ENCODE measurements at places on chromosomes 12 and 14.

- DNase-seq: no peak
Observed at GRCh38 chr14:43022094-43022800, 1415.6 kb downstream of the LRFN5 start.

GRCh38 chr12:65740873-65741600 lies 83.2 kb upstream of the HMGA2 start:
- DNase-seq: peak; percentile 74

DNA sequence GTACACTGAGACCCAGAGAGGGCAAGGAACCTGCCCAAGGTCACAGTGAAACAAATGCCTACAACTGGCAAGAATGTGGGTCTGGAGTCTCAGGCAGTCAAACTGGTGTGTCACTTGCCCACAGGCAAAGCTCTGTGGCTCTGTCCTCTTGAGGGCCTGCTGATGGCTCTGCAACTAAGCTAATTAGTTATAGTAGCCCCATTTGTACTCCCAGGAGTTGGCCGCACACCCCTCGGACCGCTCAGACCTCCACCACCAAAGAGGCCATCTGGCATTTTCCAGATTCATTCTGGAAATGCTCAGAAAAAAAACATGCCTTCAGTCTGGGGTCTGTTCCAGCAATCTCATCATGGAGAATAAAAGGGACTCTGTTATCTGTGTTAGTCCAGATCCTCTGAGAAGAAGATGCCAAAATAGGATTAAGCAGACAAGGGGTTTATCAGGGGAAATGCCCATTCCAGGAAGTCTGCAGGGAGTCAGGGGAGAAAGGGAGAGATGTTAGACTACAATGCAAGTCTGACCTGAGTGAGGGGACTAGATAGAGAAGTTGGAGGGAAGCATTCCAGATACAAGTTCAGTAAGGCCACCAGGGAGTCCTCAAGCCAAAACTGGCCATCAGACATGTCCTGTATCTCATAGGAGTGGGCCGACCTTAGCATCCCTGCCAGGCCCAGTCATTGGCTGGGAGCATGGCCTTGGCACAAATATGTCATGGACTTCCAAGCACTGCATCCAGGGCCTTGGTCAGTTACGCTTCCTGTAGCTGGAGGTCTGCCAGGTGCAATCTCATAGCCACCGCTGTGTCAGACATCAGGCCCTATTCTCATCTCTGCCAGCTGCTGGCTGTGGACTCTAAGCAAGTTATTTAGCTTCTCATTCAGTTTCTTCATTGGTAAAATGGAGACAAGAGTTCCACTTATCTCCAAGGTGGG lies 15.4 kb upstream of the OAS1 start:
- DNase-seq: peak; percentile 18

DNA sequence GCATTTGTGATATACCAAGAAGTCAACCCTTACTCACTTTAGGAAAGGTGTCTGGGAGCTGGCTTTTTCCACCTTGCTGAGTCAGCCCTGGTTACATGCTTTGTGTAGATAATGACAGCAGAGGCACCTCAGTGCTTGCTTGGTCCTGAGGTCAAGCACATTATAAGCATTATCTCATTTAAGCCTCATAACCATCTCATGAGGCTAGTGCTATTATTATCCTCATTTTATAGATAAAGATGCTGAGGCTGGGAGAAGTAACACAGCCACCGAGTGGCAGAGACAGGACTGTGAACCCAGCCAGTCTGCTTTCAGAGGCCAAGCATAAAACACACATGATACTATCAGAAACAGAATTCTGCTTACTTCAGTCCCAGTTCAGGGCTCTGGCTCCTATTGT lies 29.4 kb downstream of the MAX start:
- no peak for DNase-seq

- DNase-seq: no peak
Observed at GRCh38 chr12:124177951-124178316, 117.0 kb upstream of the RFLNA start.

GRCh38 chr14:102927346-102927877 lies 4.9 kb downstream of the AMN start:
- no peak for DNase-seq

- no peak for DNase-seq
Observed at GRCh38 chr12:93972411-93973208, 175.8 kb upstream of the PLXNC1 start.

GRCh38 chr14:63713764-63714163 lies 14.1 kb downstream of the SGPP1 start:
- DNase-seq: no peak

DNA sequence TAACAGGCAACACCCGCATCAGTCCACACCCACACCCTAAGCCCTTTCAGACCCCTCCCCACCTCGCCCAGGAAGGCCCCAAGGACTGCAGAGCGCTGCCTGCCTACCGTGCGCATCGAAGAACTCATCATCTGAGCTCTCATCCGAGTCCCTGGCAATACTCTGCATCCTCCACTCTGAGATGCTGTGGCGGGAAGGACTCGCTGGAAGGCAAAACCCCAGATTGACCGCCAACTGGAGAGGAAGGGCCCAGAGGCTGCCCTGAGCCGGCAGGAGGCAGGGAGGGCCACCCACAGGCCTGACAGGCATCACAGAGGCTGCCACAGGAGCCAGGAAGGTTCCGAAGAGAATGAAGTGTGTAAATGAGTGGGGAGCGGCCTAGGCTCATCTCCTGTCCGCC lies 23.8 kb downstream of the ARL6IP4 start:
- no peak for DNase-seq

GRCh38 chr12:53530061-53530460 lies 22.8 kb upstream of the NPFF start:
- DNase-seq: no peak

DNA sequence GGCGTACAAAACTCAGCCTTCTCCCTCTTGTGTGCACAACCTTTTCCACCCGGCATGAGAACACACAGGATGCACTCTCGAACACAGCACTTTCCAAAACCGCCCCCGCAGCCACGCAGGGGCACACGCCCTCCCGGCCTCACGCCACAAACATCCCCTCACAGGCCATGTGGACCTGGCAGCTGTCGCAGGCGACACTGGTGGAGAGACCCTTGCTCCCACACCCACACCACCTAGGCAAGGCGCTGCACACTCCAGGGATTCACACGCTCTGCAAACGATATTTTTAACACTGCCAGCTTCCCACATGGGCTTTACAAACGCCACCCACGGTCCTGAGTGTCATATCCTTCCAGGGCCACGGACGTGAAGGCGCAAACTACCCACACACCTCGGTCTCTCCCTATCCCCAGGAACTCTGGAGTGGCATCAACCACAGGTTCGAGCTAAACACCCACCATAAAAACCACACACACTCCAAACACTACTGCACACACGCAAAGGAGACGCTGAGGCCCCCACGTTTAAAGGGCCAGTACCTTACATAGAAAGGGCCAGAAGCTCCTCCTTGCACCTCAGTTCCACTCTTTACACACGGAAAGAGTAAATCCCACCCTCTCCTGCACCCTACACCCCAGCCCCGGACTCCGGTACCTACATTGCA lies 12.4 kb upstream of the ITGB7 start:
- no peak for DNase-seq

GRCh38 chr12:11540156-11540555 lies 109.3 kb upstream of the ETV6 start:
- no peak for DNase-seq

DNA sequence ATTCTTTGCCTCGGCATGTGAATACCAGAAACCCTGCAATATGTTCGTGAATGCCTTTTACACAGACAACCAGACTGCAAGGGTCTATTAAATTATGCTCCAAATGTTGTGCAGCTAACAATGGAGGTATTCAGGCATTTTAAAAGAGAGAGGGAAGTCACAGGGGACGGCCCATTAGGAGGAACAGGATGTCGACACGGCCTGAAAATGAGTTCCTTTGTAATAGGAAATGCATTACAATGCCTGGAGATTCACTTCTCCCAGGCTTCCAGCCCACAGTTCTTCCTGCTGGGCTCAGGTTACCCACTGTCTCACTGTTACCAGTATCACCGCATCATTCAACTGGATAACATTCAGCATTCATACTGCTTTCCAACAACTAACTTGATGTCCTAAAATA lies 2.5 kb downstream of the DUSP6 start:
- no peak for DNase-seq

DNA sequence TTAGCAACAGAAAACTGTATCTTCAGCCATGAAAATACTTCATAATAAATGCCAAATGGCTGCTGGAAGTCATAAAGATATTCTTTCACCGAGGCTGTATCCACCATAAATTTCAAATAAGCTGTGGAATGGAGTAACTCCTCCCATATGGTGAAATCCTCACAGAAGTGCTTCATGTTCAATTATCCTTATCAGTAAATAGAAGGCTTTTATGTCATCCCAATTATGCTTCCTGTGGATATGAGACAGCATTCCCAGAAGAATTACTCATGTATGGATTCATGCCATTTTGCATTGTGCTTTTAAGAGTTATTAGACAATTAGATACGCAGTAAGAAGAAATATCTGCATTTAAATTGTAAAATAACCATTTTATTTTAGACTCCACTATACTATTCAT lies 99.0 kb downstream of the RTN1 start:
- DNase-seq: no peak

GRCh38 chr14:63032641-63033040 lies 12.6 kb downstream of the KCNH5 start:
- DNase-seq: no peak

DNA sequence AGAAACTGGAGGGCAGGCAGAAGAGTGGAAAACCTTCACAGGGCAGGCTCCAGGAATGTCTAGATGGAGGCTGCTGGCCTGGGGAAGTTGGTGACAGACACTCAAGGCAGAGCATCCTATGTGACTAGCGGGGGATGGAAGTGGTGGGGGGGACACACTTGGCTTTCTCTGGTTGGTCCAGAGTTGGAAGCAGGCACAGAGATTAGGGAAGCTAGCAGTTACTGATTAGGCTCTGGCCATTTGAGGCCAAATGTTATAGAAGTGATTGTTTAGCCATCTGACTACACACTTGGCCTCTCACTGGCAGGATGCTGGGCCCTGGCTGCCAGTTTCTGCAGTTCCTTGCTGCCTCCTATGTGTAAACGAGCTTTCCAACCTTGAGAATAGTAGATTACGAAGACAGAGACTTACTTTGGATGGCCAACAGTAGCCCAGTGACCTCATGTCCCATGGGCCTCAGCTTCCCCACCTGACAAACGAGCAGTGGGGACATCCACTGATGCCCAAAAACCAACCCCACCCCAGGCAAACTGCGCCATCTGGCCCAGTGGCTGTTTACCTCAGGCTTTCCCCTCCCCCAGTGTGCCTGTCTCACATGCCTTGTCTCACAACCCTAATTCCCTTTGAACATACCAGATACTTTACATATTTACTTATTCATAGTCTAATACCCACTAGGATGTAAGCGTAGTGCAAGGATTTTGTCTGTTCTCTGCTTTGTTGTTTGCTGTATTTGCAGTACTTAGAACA lies 102.7 kb downstream of the PAPLN start:
- no peak for DNase-seq

DNA sequence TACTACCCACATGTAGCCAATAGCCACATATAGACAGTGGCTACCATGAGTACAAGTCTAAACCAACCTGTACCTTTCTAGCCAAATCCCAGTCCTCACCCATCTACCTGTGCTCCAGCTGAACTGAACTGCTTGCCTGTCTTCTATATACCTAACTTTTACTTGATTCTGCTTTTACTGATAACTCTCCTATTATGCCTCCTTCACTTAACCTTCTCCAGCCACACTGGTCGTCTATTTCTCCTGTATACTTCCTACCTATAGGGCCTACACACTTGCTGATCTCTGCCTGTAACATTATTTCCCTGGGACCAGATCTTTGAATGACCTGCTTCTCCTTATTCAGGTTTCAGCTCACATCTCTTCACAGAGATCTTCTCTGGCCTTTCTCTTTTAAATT lies 26.0 kb upstream of the MSRB3 start:
- DNase-seq: no peak

- no peak for DNase-seq
Observed at GRCh38 chr12:5882511-5883190, 62.4 kb downstream of the ANO2 start.

DNA sequence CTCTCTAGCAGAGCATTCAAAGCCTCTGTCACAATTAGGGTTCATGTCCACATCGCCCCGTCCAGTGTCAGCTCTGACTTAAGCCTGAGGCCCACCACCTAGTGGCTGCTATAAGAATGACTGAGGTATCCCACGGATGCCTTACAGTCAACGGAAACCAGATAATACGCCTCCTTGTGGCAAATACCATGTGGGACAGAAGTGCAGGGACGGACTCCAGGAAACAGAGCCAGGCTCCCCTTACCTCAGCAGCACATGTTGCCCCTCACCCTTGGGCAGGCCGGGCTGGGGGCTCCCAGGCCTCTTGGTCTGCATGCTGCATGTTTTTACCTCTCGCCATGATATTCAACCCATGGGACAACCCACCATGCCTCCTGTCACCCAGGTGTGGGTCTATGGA lies 86.3 kb downstream of the VWF start:
- DNase-seq: peak; percentile 10

- DNase-seq: no peak
Observed at GRCh38 chr14:36617824-36618223, 35.4 kb upstream of the NKX2-8 start.

DNA sequence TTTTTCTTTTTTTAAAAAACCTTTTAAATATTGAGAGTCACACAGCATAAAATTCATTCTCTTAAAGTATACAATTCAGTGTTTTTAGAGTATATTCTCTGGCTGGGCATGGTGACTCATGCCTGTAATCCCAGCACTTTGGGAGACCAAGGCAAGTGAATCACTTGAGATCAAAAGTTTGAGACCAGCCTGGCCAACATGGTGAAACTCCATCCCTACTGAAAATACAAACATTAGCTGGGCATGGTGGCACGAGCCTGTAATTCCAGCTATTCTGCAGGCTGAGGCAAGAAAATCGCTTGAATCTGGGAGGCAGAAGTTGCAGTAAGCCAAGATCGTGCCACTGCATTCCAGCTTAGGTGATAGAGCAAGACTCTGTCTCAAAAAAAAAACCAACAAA lies 68.4 kb upstream of the BCAT1 start:
- peak; percentile 14 for DNase-seq

Measured in thyroid gland (tissue), 4 donors.